ENCODE measurements at places on chromosomes 16 and 17.

DNA sequence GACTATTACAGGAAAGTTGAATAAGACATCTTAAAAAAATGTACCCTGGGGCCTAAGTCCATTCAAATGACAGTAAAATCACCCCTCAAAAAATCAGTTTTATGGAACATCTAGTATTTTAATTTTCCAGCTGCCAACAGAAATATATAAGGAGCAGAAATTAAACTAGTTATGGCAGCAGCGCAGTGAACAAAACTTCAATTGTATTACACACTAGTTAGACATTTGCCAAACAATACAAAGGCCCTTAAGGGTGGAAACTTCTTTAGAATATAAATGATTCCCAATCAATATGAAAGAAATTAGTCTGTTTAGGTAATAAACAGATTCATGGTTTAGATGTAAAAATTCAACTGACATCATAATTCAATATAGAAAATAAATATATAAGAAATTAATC lies 18.1 kb upstream of the RFFL start:
- no peak for DNase-seq

DNA sequence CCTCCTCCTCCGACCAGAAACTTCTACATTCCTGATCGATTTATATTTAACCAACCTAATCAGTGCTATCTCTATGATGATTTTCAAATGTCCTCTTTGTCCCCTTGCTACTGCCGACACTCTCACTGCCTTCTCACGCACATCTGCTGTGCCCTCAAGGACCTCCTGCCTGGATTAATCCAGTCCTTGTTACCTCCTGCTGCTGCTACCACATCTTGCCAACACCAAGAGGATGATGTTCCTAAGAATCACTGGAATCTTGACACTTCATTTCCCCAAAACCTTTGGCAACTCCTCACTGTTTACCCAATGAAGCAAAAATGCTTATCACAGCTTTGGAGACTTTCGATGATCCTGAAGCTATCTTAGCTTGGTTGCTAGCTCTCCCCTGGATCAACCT lies 287.3 kb upstream of the AXIN2 start:
- DNase-seq = no peak

DNA sequence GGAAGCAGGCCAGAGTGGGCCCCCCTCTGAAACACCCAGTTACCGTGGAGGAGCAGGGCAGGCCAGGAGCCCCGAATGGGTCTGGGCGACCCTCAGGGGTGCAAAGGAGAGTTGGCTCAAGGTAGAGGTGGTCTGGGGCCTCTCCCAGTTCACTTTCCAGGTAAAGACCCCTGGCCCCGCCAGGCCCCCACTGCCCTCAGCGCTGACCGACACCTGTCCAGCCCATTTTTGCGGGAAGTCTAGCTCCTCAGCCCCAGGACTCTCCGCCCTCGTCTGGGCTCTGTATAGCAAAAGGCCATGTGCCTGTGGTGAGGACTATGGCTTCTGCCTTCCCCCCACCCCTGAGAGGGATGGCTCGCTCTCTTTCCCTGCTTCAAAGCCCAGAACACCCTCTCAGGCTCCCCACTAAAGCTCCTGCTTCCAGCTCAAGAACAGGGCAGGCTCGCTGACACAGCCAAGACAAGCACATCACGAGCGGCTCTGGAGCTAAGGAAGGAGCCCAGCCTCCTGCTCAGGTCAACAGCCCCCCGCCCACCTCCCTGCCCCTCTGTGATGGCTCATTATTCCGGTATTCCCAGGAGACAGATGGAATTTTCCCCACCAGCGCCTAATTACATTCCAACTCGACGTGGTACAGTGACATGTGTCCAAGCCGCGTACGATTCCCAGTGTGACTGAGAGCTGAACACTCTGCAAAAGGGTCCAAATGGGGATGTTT lies 59.4 kb downstream of the RTN4RL1 start:
- no peak for DNase-seq

GRCh38 chr16:53712065-53712464 lies 8.1 kb downstream of the FTO start:
- no peak for DNase-seq

DNA sequence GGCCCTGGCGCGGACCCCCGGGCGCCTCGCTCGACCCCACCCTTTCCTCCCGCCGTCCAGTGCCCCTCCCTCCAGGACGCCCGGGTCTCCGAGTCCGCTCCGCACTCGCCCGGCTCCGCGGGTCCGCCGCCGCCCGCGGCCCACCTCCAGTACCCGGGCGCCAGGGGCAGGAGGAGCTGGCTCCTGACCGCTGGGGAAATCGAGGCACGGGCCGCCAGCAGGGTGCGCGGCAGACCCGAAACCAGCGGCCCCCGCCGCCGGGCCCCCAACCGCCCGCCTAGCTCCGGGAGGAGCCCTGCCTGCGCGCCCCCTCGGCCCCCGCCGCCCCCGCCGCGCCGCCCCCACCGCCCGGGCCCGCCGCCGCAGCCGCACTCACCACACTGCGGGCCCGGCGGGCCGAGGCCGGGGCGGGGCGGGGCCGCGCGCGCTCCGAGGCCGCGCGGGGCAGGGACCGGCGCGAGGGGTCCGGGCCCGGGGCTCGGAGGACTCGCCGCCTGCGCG lies 333 bp downstream of the MAFG start:
- DNase-seq = no peak
